Activated CD8-positive, alpha-beta T cell treated with anti-CD3 and anti-CD28 coated beads for 36 hours (primary cell): ENCODE measurements at places on chromosomes 6 and 20.

DNA sequence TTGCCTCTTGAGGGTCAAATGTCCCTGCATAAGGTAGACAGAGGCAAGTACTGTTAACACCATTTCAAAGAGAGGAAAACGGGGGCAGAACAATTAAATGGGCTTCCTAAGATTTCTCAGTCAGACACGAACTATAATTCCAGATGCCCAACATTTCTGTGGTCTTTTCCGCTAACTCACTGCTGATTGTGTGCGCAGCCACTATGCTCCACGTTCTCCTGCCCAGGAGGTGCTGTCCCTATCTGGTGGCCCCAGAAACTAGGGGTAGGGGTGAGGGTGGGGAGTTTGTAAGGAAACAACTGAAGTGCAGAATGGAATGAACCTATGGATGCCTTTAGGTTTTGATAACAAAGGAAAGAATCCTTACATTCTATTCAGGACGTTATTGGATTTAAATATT, 86.1 kb upstream of the BACH2 start:
- DNase-seq, result no peak

GRCh38 chr20:4415281-4415680, 306.4 kb upstream of the PRND start:
- no peak for DNase-seq

DNA sequence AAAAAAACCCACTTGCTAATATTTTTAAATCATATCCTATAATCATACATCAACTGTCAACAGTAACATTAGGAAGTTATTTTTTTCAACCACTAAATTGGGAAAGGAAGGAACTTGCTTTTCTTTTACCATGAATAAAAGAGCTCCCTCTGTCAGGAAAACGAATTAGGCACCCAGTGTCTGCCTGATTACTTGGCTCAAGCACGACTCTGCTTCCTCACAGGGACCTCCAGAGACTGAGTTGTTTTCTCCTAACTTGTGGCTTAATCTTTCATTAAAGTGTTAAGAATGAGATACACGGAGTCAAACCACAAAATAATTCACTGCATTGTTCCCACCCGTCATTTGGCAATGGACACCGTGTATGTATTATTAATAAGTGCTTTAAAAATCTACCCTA, 1405.1 kb upstream of the EYS start:
- DNase-seq, result no peak

- DNase-seq, result no peak
These were observed 3.6 kb downstream of the AVP start for GRCh38 chr20:3080939-3081388.

DNA sequence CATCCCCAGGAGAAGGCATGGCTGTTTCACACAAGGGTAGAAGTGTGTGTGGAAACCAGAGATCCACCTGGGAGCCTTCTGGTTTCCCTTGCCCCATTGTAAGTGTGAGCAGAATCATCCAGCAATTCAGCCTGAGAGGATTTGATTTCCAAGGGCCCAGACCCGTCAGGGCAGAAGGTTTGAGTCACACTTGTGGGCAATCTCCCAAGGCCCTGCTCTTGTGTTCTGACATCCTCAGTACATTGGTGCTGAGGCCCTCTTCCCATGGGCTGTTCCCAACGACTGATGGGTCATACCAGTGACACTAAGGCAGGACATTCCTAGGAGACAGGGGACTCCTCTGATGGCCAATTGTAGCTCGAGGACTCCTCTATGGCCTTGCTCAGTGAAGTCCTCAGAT, 58.2 kb upstream of the POLR1H start:
- no peak for DNase-seq

DNA sequence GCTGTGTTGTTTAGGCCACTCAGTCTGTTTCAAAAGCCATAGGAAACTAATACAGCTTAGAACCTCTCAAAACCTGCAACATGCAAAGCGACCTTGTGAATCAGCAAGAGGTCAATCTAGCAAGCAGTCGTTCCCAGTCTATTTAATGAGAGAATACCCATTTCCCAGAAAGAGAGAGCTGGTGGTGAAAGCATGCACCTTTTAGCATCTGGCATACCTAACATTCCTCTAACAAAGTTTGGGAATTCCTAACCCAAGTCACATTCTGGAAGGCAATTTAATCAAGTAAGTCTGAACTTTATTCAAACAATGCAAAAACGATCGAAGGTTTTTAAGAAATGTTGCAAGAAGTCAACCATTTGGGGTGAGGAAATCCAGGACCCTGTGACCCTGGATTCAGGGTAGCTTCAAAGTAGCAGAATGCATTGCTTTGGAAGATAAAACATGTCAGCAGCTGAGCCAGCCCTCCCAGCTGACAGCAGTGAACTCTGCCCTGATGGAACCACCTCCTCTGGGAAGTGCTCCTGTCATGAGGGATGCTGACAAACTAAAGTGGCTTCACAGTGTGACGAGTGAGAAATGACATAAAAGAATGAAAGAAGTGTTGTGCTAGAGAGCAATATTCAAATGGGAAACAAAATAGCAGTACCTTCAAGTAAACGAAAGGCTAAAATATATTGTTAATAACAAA, 104.8 kb downstream of the GMDS start:
- no peak for DNase-seq

GRCh38 chr6:43491750-43492661, 14.6 kb downstream of the TJAP1 start:
- no peak for DNase-seq

DNA sequence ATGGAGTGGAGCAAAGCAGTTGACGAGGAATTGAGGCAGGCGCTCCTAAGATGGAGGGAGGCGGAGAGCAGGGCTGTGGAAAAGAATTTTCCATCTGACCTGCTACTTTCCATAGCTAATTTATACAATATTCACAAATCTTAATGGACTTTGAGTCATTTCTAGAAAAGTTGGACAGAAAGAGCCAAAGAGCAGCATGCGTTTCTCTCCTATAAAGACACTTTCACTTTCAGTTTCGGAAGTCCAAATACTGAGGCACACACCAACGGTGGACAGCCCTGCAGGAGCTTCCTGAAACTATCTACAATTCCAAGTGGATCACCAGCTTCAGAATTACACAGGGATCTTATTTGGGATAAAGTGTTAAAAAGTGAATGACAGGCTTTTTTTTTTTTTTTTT, 43.5 kb downstream of the PANK2 start:
- DNase-seq, result no peak

GRCh38 chr20:23436681-23437080, 2.8 kb upstream of the CSTL1 start:
- no peak for DNase-seq

DNA sequence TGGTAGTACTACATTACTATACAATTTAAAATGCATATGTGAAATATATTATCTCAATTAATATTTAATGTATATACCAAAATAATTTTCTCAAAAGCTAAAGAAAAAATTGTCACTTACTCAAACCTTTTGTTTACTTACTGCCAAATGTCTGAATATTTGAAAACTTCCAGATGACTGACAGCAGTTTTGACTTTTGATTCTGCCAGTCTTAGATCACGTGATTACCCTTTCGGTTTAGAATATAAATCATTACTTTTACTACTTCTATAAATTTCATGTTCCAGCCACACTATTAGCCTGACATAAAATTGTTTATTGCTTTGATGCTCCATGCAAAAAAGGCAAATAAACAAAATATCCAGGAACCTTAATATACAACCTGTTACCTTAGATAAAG, 680.7 kb upstream of the ID4 start:
- DNase-seq, result no peak

DNA sequence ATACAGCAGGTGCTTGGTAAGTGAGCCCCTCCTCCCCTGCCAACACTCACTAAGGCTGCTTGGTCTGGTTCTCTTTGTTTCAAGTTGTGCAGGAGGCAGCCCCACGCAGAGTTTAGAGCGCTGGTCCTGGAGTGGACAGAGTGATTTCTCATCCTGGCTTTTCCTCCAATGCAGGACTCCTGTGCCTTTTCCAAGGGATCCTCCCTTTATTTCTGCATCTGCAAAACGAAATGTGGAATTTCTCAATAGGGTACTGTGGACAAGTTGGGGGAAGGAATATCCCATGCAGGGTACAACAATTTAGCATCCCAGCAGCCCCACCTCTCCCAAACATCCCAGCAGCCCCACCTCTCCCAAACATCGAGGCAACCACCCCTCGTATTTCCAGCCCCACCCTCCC, 30.6 kb upstream of the CCDC167 start:
- no peak for DNase-seq

DNA sequence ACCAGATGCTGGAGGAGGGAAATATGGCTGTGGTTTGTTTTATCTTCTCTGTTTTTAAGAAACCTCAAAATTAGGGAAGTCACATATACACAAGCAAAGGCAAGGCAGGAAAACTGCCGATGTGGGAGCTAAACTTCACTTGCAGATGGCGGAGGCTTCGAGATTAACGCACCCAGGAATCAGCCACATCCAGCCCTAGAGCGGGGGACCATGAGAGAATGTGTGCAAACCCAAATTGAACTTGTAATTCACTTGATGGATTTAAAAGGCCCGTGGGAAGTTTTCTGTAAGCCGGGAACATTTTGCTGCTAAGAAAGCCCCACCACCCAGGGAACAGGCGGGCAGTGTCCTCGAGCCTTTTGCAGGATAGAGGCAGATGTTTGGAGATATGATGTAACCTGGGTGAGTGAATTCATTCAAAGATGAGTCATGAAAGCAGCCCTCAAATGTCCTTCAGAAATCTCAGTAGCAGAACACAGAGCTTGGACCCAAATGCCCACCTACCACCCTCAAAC, 39.9 kb downstream of the PREX1 start:
- no peak for DNase-seq

- DNase-seq, result no peak
These were observed 145.1 kb upstream of the NRSN1 start for GRCh38 chr6:23980965-23981364.

DNA sequence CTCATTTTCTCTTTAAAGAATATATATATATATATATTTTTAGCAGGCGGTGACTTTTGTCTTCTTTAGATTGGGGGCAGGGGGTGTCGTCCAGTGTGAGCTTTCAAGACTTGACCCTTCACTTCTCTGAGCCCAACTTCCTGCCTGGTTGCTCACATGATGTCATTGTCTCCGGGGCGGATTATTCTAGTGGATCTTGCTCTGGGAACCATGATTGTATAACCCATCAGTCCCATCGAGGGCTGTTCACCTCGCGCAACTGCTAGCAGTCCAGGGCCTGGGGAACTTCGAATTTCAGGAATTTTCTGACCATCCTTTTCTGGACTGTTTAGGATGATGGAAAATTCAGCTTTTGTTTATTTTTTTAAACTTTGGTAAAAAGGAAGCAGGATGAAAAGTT, 1.0 kb downstream of the IGF2R start:
- DNase-seq, result peak; percentile 62

GRCh38 chr20:45407067-45407745, 883 bp upstream of the DBNDD2 start:
- no peak for DNase-seq

GRCh38 chr6:35011096-35012041, 122.3 kb downstream of the ANKS1A start:
- peak; percentile 48 for DNase-seq

GRCh38 chr6:170455335-170455979, 97.7 kb downstream of the PSMB1 start:
- no peak for DNase-seq

GRCh38 chr6:83615025-83615999, 93.6 kb downstream of the SNAP91 start:
- DNase-seq, result peak; percentile 5

DNA sequence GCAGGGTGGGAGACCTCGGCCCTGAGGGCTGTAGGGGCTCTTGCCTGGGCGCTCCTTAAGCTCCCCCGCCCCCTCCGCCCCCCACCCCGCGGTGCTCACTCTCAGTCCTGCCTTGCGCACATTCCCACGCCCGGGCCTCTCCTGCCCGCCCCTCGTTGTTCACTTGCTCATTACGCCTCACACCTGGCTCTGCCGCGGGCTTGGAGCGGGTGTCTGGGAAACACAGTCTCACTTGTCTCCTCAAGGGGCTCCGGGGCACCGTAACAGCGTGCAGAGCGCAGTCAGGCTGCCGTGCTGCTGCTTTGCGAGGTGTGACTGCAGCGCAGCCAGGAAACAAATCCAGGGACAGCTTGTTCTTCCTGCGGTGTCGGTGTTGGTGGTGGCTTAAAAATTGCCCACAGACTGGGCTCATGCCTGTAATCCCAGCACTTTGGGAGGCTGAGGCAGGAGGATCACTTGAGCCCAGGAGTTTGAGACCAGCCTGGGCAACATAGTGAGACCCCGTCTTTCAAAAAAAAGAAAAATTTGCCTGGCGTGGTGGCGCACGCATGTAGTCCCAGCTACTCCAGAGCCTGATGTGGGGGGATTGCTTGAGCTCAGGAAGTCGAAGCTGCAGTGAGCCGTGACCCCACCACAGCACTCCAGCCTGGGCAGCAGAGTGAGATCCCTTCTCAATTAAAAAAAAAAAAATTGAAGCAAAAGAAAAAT, 4.6 kb downstream of the NPBWR2 start:
- peak; percentile 16 for DNase-seq

- DNase-seq, result no peak
These were observed 14.9 kb upstream of the BLOC1S5 start for GRCh38 chr6:8079126-8079525.

- DNase-seq, result peak; percentile 39
These were observed 3.2 kb upstream of the EEF1A2 start for GRCh38 chr20:63501818-63502670.

GRCh38 chr20:16061351-16061750, 511.9 kb downstream of the KIF16B start:
- no peak for DNase-seq

DNA sequence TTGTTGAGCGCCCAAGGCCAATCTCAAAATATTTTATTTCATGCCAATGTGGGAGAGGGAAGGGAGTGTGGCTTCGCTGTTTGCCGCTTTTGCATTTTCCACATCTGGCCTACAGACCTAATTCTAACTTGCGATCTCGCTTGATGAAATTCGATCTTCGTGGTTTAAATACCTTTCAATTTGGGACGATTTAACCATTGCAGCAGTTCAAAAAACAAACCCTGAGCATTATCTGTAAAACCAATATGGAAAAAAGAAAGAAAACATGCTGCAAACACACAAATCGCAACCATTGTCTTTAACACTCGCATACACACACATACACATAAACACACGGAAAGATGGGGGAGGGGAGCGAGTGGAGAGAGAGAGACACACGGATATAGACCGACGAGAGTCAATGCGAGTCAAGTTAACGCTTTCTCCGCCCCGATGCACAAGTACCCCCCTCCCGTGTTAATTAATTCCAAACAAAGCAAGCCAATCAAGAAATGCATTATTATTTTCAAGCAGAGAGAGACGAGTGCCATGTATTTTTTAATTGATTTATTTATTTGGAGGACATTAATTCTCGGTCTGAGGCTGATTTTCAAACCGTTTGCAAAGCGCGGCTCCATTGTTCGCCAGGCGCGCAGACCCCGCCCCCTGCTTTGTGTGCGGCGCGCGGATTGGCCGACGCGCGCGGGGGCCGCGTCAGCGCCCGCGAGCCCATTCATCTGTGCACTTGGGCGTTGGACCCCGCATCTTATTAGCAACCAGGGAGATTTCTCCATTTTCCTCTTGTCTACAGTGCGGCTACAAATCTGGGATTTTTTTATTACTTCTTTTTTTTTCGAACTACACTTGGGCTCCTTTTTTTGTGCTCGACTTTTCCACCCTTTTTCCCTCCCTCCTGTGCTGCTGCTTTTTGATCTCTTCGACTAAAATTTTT, at the start of gene MARCKS:
MARCKS (plus strand) TSS at position 721 of the 931 bp plus-strand sequence. CDS start 401 bp downstream, outside the sequence.
- DNase-seq, result peak; percentile 56
